ENCODE measurements at places on chromosomes 1 and 21.

GRCh38 chr1:94668528-94668927, 127.0 kb upstream of the F3 start:
- DNase-seq, result no peak

- DNase-seq, result no peak
Observed at GRCh38 chr1:27033043-27033746, 20.5 kb upstream of the TENT5B start.

GRCh38 chr1:197774466-197775281, 606 bp downstream of the DENND1B start:
- DNase-seq, result peak; percentile 35

GRCh38 chr21:35792569-35793305, 267.6 kb downstream of the SETD4 start:
- DNase-seq, result no peak

GRCh38 chr1:168623831-168624230, 47.4 kb downstream of the XCL1 start:
- no peak for DNase-seq

Measured in effector memory CD4-positive, alpha-beta T cell (primary cell).